Activated naive CD4-positive, alpha-beta T cell (primary cell): ENCODE measurements at places on chromosomes 11 and 22.
A peak's percentile ranks its signal among the peaks of the same experiment; 100 is the strongest.

- DNase-seq, result no peak
These were observed 58.2 kb upstream of the PRSS23 start for GRCh38 chr11:86741839-86742805.

DNA sequence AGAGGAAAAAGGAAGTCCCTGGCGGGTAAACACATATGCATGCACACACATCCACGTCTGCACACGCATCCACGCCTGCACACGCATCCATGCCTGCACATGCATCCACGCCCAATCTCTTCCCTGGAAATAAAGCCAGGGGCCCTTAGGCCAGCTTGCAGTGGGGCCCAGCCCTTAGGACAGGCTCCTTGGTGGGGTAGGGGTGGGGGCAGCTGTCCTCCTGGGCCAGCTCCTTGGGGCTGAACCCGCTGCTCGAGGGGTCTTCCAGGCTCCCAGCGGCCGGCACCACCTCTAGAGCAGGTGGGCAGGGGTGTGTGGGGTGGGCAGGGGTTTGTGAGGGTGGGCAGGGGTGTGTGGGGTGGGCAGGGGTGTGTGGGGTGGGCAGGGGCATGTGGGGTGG is 1.9 kb downstream of the C11orf21 start:
- no peak for DNase-seq

DNA sequence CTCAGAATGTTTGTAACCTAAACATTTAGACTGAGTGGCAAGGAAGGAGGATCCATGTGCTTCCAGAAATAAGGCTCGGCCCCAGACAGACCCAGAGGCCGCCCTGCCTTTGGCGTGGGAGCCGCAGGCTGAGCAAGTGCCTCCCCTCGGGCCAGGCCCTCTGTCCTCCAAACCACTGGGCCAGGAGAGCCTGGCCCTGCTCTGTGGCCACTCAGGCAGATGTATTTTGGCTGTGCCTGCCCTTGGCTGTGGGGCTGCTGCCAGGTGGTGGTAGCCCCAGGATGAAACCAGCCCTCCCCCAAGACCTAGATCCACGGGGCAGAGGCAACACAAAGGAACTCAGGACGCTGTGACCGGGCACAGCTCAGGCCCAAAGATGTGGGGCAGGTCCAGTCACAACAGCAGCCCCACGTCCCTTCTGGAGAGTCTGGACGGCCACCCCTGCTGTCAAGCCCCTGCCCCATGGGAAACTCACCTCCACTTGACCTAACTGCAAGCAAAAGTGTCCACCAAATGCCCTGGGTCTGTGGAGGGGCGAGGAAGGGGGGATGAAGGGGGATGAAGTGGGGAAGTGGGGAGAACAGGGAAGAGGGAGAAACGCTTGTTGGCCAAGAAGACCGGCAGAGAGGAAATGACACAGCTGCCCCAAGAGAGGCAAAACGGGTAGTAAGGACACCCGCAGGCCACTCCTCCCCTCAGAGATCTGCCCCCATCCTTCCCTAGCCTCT is 24.0 kb downstream of the PISD start:
- DNase-seq, result no peak

DNA sequence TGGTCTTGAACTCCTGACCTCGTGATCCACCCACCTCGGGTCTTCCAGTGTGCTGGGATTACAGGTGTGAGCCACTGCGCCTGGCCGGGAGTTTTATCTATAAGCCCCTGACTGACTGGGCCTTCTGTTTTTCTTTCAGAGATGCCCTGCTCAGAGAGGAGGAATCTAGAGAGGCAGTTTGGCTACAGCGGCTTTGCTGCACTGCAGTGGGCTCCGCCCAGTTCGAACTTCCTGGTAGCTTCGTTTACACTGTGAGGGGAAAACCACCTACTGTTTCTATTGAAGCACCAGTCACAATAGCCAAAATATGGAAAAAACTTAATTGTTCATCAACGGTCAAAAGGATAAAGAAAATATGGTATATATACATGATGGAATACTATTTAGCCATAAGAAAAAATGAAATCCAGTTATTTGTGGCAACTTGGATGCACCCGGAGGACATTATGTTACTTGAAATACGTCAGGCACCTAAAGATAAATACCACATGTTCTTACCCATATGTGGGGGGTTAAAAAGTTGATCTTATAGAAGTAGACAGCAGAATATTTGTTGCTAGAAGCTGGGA is 31.9 kb upstream of the FAM181B start:
- DNase-seq, result peak; percentile 19

DNA sequence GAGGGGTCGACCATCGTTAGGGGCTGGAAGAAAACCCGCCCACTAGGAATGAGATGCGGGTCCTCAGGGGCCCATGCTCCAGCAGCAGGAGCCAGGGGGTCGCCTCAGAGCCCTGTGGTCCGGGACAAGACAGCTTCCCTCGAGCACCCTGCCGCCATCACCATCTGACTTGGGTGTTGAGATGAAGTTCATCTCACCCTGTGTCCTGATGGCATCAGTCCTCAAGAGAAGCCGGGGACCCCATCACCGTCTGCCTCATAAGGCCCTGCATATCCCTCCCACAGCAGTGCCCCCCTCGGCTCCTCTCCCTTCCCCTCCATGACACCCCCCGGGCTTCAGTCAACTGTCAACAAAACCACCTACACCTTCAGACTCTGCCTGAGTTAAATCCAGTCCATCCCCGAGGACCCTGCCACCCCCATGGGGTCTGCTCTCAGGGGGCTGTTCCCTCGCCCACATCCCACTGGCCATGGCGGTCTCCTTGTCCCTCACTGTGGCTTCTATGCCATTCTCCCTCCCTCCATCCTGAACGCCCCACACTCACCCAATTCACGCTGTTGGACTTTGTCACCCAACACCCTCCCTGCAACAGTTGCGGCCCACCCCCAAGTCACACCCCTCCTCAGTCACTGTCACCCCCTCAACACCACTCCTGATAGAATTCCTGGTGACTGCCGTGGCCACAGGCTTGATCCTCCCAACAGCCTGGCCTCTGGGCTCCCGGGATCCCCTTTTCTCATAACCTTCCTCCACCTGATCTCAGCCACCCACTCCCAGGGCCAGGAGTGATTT is 87.7 kb upstream of the RTL6 start:
- DNase-seq, result no peak

GRCh38 chr11:102761646-102762238 is 18.7 kb downstream of the MMP10 start:
- no peak for DNase-seq

DNA sequence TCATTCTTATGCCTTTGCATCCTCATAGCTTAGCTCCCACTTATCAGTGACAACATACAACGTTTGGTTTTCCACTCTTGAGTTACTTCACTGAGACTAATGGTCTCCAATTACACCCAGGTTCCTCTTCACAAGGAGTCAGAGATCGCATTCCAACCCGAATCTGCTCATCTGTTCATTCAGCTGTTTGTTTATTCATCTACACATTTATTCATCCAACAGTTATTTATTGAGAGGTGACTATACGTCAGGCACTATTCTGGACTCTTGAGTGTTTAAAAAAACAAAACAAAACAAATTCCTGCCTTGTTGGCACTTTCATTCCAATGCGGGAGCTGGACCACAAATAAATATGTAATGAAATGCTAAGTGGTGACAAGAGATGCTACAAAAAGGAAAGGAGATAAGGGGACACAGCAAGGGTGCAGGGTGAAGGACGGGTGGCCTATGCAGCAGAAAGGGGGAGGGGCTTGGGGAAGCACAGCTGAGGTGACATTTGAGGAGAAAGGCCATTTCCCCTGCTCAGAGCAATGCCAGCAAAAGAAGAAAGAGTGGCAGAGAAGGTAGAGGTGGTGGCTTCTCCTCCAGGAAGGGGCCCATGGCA is 393.8 kb upstream of the SYN3 start:
- no peak for DNase-seq

GRCh38 chr22:27133019-27133431 is 475.6 kb downstream of the MIAT start:
- DNase-seq, result no peak

DNA sequence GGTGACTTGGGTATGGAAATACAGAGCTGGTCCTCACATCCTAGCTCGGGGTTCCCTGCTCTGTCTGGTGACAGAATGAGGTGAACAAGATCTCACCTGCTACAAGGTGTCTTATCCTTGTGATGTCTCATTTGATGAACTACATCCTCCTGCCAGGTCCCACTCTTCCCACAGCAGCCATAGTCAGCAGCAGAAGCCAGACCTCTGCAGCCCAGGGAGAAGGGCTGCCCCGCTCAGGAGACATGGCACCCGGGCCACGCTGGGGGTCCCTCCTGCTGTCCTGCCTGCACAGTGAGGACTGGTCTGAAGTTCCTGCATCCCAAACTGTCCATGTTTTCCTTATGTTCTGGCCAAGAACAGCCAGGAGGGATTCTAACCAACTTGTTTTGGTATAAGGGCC is 414.1 kb downstream of the CTTN start:
- DNase-seq, result no peak

- DNase-seq, result no peak
These were observed 7.2 kb upstream of the ANGPTL5 start for GRCh38 chr11:101923554-101923953.

DNA sequence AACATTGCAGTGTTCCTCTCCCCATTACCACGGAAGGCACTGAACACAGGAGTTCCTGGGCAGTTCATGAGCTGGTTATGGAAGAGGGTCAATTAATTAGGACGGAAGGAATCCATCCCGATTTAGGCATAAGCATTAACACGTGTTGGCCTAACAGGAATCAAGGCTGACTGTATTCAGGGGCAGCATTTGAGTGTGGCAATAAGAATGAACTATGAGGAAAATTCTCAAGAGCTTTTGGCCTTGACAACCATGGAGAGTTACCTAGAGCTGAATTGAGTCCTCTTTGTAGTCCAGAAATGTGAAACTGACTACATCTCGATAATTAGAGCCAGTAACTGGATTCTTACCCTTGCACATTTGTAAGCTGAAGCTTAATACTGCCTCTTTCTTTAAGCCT is 82.4 kb upstream of the CRTAM start:
- DNase-seq, result no peak

DNA sequence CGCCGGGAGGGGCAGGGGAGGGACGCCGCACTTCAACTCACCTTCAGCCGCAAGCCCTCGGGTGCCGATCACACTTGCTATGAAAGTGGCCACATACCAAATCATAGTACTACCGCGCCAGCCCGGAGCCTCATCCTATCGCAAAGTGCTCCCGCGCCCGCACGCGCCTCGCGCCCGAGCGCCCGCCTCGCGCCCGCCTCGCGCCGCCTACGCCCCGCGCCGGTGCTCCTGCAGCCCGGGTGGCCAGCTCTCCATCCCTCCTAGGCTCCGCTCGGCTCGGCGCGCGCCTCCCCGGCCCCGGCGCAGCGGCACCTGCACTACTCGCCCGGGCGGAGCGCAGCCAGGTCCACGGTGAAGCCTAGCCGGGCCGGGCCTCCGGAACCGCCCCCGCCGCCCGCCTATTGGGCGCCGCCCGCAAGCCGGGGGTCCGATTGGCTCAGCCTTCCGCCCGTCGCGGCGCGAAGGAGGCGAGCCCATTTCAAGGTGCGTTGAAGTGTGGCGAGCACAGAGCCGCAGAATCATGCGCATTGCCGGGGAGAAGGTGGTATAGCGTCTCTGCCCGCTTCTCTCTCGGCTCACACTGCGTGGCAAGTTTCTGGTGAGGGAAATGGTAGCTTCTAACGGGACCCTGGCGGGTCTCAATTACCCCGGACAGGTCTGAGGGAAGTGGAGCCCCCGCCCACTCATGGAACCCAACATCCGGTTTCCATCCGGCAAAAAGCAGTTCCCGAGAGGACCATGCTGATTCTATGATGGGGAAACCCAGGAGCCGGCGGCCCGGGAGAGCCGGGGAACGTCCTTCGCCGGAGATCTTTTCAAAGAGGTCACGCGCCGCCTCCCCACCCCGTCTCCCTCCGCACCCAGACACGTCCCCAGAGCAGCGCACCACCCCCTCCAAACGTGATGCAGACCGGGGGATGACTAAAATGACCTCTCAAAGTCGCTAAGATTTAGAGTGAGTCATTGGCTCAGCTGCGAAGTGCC is at the start of gene IGSF9B:
Gene IGSF9B, minus strand, starts transcription at position 319 of the 984 bp plus-strand sequence. Its CDS starts 214 bp downstream, at position 105.
- peak; percentile 83 for DNase-seq

DNA sequence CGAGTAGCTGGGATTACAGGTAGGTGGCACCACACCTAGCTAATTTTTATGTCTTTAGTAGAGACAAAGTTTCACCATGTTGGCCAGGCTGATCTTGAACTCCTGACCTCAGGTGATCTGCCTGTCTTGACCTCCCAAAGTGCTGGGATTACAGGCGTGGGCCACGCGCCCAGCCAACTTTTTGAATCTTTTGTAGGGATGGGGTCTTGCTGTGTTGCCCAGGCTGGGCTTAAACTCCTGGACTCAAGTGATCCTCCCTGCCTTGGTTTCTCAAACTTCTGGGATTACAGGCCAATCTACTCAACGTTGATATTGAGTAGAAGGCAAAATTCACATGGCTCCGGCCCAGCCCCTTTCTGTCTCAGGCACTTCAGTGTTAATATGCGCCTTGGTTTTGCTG is 93.9 kb downstream of the MED15 start:
- no peak for DNase-seq

DNA sequence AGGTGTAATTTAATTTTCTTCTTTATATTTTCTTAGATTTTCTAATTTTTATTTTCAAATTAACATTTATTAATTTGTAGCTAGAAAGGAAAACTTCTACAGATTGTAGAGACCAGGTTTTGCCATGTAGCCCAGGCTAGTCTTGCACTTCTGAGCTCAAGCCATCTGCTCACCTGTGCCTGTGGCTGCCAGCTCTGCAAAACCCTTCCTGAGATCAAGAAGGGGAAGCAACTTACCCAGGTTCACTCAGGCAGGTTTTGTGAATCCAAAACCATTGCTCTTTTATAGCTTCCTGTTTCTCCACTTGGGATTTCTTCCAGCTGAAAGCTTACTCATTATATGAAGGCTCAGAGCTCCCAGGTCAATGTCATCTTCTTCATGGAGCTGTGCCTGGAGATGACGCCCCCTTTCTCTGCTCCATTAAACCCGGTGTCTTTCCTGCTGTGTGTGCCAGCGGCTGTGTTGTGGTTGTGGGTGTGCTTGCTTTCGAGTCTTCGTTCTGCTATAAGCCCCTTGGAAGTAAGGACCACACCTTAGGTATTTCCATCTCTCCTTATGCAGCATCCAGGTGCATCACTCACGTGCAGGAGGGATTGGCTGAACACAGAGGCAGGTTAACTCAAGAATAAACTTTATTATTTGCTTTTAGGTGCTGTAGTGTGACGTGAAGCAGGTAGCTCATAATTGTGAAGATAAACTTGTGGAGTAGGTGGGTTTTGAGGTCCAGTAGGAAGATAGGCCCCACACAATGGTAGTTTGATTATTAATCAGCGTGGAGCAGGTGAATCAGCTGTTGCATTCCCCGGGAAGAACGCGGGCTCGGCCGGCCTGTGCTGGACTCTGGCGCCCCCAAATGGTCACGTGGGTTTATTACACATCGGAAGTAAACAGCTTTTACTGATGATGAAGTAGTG is 42.2 kb upstream of the INCENP start:
- DNase-seq, result peak; percentile 57

DNA sequence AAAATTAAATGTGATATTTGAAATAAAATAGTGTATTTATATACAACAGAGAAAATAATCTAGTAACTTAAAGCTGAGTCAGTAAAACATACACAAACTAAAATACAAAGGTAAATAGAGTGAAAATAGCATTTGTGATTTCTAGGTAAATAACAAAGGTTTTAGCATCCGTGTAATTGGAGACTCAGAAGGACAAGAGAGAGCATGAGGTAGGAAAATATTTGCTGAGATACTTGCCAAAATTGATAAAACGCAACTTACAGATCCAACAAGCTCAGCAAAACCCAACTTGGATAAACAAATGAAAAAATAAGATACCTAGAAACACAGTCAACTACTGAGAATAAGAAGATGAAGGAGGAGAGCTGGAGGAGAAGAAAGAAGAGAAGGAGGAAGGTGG is 634.7 kb upstream of the CCDC179 start:
- no peak for DNase-seq
